ENCODE measurements at places on chromosomes 5 and 9.

GRCh38 chr5:77645158-77645994 lies 6.9 kb upstream of the OTP start:
- DNase-seq = no peak

- no peak for DNase-seq
Observed at GRCh38 chr5:126359884-126360283, 63.3 kb upstream of the GRAMD2B start.

DNA sequence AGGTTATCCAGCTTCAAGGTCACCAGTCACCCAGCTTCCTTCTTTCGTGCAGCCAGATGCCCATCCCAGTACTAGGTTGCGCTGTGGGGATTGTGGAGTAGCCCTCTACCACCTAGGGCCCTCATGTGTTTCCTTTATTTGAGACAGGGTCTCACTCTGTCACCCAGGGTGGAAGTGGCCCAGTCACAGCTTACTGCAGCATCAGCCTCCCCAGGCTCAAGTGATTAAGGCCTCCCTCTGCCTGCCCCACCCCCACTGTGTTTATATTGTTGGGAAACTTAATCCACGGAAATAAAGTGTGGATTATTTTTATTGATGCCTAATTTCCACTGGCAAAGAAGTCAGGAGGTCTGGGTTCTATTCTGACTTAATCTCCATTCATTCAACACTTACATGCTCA lies 4.3 kb downstream of the IL17B start:
- DNase-seq = no peak

GRCh38 chr5:110969502-110969901 lies 102.0 kb upstream of the TSLP start:
- DNase-seq = no peak

DNA sequence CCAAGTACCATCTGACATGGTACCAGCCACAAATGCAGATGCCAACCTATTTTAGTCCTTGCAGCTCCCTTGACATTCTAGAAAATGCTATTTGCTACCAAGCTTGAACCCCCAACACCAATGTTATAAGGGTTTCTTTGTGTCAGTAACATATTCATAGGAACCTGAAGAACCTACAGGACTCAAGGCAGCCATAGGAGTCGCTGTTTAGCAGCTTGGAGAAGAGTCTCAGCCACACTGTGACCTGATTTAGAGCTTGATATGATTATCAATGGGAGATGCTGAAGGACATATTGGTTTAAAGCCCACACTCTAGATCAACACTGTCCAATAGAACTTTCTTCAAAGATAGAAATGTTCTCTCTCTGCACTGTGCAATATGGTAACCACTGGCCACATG lies 6.4 kb upstream of the ZFR start:
- DNase-seq = no peak

- no peak for DNase-seq
Observed at GRCh38 chr9:36221667-36222066, 30.9 kb downstream of the CLTA start.

- no peak for DNase-seq
Observed at GRCh38 chr5:179497636-179498340, 52.6 kb upstream of the RUFY1 start.

DNA sequence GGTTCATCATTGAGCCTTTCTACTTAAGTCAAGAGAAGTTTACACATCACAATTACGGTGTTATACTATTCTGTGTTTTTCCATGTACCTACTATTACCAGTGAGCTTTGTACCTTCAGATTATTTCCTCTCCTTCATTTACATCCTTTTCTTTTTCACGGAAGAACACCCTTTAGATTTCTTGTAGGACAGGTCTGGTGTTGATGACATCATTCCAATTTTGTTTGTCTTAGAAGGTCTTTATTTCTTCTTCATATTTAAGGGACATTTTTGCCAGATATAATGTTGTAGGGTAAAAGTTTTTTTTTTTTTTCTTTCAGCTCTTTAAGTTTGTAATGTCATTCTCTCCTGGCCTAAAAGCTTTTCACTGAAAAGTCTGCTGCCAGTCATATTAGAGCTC lies 637.1 kb upstream of the RIOK2 start:
- no peak for DNase-seq

- no peak for DNase-seq
Observed at GRCh38 chr9:10254338-10254737, 358.5 kb downstream of the PTPRD start.

GRCh38 chr9:7454624-7455023 lies 345.0 kb downstream of the DMAC1 start:
- DNase-seq = no peak

GRCh38 chr9:108048406-108049025 lies 558.9 kb upstream of the KLF4 start:
- DNase-seq = no peak

DNA sequence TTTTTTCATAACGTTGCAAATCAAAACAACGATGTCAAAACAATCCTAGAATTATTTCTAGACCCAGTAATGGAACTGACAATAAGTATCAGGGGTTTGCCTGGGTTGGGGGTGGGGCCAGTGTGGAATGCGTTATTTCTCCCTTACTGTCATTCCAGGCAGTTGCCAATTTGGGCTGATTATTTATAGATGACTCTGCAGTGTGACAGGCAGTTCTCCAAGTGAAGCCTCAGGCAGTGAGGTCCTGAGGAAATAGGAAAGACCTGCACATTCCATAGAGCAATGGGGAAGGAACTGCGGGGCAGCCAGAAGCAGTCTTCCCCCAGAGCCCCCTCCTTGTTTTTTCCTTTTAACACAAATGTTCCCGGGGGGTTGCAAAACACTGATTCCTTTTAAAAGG lies 179.0 kb downstream of the YTHDC2 start:
- DNase-seq = no peak

- no peak for DNase-seq
Observed at GRCh38 chr5:57900381-57900944, 417.9 kb upstream of the ACTBL2 start.

GRCh38 chr9:6969805-6970204 lies 212.0 kb downstream of the KDM4C start:
- DNase-seq = no peak

DNA sequence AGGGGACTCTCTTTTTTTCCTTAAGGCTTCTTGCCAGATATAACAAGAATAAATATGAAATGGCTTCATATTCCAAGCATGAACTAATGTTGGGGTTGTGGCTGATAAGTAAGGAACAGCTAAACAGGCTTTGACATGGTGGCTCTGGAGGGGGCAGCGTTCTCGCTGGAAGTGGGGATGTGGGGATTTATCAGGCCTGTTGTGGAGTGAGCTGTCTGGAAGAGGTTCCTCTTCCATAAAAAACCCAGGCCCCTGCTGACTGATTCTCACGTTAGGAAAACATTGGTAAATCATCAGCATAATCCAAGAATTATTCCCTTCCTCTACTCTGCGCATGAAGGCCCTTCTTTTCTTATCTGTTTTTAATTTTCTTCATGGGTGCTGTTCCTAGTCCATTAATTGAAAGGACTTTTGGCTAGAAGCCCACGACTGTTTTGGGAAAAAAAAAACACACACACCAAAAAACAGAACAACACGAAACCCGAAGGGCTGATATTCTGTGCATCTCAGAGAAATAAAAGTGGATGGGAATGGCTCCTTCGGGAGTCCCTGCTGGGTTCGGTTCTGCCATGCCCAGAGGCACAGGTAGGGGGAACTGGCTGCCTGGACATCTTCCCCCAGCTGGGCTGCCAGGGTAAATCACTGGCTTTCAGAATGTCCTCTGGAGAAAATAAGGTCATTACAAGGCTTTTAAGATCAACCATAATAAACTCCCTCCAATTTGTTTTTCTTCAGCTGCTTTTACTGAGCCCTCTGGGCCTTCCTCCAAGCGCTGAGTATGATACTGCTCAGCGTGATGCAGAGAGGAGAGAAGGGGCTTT lies 297.0 kb downstream of the SLIT3 start:
- DNase-seq = peak; percentile 62

- no peak for DNase-seq
Observed at GRCh38 chr9:6567140-6567591, 78.4 kb downstream of the GLDC start.

DNA sequence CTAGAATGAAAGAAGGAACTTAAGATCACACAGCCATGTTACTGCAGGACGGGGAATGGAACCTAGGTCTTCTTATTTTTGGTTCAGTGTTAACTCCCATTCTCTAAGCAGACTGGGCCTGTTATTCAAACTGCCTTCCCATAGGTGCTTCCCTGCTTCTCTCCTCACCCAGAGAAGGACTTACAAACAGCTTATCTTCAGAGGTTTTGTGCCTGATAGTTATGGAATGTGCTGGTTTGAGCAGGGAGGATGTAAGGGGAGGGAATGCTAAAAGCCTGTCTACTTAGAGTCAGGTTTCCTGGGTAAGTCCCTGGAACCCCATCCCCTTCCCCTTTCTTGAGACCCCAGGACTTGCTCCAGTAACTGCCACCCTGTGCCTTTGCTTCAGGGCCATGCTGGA lies 4.2 kb upstream of the PSMD5 start:
- DNase-seq = no peak

DNA sequence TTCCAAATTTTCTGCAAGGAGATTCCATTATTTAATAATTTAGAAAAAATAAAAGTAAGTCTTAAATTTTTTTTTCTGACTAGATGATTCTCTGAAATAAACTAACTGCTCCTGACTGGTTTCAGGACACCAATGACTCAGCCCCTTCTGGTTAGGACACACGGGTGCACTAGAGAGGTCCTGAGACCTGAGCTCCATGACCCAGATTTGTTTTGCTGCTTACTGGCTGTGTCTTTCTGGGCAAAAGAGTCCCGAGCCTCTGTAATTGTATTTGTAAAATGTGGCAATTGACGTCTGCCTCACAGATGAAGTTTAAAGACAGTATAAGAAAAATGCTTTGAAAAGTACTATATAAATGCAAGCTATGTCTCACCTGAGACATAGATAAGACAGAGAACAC lies 89.1 kb downstream of the SLC24A2 start:
- no peak for DNase-seq

Measured in ovary (tissue), 10 donors.